Spleen (tissue), 13 donors: ENCODE measurements at places on chromosomes 3 and 15.
A peak's percentile ranks its signal among the peaks of the same experiment; 100 is the strongest.

DNA sequence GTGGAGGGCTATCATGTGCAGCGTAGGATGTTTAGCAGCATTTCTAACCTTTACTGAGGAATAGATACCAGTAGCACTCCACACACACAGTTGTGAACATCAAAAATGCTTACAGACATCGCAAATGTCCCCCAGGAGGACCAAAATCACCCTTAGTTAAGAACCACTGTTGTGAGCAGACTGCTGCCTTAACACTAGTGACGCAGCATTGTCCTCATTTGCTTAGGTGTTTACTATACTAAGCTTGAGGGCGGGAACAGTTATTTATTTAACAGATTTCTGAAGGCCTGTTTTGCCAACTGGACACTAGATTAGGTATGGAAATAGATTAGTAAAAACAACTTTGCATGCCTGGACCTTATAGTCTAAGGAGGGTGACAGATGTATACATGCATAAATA is 2.3 kb downstream of the PPP2R3A start:
- DNase-seq = no peak

DNA sequence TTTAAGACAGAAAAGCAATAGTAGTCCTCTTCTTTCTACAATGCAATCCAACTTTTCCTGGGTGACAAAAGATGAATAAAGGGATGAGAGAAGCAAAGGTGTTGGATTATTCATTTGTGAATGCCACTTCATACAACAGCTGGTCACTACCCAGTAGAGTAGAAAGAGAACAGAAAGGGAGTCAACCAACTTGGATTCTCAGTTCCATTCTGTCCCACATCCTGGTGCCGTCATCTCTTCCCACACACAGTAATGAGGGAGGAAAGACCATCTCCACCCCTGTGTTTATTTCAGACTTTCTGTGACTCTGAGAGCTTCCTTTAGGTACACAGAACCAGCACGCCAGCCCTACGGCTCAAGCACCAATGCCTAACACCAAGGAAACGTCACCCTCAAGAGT is 71.0 kb downstream of the FOXP1 start:
- no peak for DNase-seq

DNA sequence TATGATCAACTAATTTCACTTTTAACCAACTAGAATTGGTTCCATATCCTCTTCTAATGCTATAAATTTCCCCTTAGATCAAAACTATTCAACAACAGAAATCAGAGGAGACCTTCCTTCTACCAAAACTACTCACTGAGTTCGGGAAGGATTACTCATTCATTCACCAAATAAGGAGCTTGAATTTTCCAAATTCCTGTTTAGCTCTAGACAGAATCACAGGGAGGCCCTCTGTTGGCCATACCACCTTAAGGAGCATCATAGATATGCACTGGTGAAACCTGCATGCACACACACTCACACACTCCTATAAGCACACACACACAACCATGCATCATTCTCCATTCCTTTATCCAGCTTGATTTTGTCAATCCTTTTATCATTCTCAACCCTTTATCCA is 49.0 kb downstream of the SUCLG2 start:
- no peak for DNase-seq

DNA sequence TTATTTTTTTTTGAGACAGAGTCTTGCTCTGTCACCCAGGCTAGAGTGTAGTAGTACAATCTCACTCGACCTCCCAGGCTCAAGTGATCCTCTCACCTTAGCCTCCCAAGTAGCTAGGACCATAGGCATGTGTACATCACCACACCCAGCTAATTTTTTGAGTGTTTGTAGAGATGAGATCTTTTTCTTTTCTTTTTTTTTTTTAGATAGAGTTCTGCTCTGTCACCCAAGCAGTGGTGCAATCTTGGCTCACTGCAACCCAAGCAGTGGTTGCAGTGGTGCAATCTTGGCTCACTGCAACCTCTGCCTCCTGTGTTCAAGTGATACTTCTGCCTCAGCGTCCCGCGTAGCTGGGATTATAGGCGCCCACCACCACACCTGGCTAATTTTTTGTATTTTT is 5.2 kb downstream of the CEP97 start:
- DNase-seq = no peak

DNA sequence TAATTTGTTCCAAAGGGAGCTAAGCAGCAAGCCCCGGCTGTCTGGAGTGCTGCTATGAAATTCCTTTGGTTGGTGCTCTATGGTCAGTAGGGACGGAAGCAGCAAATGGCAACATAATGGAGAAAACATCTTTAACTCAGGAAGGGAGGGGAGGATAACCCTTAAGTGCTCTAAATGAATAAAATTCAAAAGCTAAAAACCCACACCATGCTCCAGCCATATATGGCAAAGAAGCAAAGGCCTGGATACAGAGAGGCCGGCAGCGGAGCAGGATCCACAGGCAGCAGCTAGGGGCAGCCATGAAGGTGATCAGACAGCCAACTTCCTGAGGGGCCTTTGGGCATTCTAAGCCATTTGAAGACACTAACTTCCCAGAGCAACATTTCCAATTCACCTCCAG is 38.9 kb downstream of the IL17RD start:
- DNase-seq = no peak

DNA sequence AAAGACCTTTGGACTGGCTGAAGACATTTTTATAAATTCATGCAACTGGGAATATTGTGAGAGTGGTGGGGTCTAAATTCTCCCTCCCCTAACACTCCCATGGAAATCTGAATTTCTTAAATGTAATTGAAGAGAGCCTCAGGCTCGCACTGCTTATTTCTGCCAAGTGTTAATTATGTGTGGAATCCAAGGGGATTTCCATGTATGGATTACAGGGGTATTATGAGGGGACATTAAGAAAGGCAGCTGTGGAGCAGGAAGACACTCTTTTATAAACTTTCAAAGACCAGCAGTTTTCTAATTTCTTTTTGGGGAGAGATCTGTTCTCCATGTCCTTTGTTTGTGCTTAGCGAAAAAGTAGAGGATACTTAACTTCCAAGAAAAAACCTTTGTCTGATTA is 152.1 kb upstream of the TBL1XR1 start:
- no peak for DNase-seq

DNA sequence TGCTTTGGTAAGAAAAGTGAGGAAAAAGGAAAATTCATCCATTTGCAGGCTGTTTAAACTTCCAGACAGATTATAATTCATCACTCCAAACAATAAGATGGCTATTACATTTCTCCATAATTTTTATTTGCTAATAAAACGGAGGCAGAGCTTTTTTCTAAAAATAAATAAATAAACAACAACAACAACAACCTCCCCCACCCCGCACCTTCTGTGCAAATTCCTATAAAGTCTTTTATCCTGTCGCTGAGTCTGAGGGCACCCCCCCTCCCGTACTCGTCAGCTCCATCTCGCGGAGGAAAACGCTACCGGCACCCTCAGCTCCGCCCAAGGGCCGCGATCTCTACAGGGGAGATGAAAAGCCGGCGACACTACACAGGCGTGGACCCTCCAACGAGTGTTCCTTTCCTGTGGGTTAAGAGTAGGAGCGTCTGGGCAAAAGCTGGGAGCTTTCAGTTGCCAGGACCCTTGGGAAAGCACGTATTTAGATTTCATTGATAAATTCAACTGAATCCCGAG is 1.0 kb upstream of the ATP1B3 start:
- DNase-seq = peak; percentile 96
